RKO (cell line): ENCODE measurements at places on chromosomes 13 and 19.

DNA sequence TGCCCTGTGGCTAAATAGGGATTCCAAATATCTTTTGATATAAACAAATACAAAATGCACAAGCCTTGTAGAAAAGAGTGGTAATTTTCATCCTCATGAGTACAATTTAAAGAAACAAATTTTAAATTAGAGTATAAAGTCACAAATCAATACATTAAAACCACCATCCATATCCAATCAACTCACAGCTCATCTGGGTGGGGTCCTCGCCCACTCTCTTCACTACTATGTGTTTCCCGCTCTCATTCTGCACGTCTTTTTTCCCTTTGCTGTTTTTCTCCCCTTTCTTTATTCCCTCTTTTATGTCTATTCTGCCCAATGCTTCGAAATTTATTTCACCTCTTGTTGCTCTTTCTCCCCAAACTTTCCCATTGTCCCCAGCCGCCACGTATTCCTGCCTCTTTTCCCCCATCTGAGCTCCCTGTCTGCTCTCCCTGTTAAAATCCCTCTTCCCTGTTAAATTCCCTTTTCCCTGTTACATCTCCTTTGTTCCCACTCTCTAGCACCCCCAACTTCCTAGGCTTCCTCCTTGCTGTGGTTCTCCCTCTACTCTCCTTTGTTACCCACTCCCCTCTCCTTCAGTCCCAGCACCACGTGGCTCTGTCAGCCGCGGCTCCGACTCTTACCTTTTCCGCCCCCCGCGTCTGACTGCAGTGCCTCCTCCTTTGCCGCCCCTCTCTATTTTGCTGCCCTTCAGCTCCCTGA lies 1.3 kb downstream of the ZNF616 start:
- DNase-seq: peak; percentile 68

- no peak for DNase-seq
Observed at GRCh38 chr19:928471-929202, 2.8 kb downstream of the ARID3A start.

- DNase-seq: no peak
Observed at GRCh38 chr19:49560358-49560900, 19.9 kb downstream of the NOSIP start.

DNA sequence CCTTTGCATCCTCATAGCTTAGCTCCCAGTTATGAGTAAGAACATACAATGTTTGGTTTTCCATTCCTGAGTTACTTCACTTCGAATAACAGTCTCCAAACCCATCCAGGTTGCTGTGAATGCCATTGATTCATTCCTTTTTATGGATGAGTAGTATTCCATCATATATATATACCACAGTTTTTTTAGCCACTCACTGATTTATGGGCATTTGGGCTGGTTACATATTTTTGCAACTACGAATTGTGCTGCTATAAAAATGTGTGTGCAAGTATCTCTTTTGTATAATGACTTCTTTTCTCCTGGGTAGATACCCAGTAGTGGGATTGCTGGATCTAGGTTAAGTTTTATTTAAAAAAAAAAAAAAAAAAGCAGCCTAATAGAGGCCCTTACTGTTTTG lies 14.1 kb downstream of the TNFRSF19 start:
- no peak for DNase-seq

DNA sequence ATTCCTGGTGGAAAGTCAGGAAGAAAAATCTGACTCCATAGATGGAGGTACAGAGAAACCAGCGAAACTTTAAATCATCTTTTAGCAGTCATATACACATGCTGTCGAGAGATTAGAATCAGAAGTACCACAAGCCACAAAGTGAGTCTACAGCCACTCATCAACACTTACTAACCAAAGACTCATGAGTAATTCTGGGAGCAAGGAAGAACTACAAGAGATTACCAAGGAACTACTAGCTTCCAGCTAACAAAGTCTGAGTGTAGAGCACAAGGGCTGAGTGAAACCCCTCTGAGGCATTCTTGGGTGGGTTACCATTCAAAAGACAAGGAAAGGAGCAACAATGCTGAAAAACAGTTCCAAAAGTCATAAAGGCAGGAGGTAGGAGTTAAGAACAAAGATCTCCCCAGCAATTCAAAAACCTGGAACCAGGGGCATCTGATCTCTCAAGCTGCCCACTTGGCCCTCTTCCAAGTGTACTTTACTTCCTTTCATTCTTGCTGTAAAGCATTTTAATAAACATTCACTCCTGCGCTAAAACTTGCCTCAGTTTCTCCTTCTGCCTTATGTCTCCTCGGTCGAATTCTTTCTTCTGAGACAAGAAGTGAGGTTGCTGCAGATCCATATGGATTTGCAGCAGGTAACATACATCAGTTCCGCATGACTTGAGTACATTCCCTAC lies 13.0 kb downstream of the RBM26 start:
- peak; percentile 96 for DNase-seq

GRCh38 chr13:94851576-94851975 lies 139.2 kb upstream of the SOX21 start:
- DNase-seq: no peak

- DNase-seq: no peak
Observed at GRCh38 chr19:33720155-33720493, 76.5 kb upstream of the KCTD15 start.

- DNase-seq: no peak
Observed at GRCh38 chr19:11566164-11566563, 7.1 kb upstream of the ELOF1 start.

GRCh38 chr19:6063576-6064335 lies 46.5 kb downstream of the RFX2 start:
- no peak for DNase-seq

DNA sequence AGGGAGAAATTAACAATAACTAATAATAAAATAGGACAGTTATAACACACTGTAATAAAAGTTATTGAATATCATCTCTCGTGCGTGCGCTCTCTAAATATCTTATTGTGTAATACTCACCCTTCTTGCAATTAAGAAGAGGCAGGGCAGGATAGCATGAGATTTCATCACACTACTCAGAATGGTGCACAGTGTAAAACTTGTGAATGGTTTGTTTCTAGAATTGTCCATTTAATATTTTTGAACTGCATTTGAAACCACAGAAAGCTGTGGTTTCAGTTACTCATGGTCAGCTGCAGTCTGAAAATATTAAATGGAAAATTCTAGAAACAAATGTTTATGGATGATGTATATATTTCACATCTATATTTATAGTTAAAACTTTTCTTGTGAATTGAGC lies 161.1 kb downstream of the DCT start:
- DNase-seq: no peak

GRCh38 chr13:94188201-94188854 lies 291.2 kb downstream of the DCT start:
- no peak for DNase-seq

DNA sequence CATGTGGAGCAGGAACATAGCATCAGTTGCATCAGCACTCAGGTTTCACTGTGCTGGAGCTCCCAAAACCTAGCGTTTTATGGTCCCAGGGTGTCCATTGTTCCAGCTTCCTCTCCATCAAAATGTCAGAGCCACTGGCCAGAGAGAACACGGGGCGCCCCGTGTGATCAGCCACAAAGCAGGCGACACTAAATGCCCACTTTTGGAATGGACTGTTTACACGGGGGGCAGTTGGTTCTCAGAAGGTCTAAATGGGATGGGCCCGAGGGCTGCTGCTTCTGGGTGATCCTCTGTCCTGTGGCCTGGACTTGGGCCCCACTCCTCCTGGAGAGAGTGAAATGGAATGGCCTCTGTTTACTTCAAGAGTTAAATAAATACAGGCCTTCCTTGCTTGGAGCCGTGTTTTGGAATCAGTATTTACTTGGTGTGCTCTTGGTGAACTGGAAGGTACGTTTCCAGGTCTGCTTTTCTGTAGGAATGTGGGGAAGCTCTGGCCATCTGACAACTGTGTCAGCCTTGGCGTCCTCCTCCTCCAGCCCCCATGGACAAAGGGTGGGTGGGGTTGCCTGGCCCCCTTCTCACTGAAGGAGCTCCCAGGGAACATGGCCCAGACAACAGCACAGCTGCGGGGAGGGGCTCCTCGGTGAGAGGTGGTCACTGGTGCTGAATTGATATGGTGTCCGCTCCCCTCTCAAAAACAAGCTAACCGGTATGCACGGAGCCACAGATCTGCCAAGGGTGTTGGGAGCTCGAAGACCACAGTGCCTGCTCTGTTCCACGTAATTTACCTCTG lies 16.1 kb upstream of the MCF2L start:
- DNase-seq: no peak

DNA sequence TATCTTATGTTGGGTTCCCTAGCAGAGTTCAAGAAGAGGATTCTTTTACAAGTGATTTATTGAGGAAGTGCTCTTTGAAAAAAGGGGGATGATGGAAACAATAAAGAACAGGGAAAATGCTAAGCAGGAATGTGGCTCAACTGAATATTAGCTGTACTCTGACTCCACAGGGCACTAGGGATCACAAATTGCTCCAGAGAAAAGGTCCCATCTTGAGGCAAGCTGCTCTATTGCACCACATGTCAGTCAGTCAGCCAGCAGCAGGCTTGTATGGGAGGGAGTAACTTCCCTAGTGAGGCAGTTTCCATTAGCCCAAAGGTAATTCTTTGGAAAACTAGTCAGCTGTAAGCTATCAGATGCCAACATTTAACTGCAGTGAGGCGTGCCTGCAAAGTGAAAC lies 73.3 kb upstream of the FNDC3A start:
- no peak for DNase-seq

GRCh38 chr19:1451916-1452801 lies 2.2 kb downstream of the APC2 start:
- DNase-seq: no peak
